ENCODE measurements at places on chromosomes 5 and 9. TPM values are rescaled to one million over a fixed set of nuclear protein-coding genes. Genes with fewer than 3 reads are reported as not detected.

Gene CCL27
- not detected for total RNA-seq

Gene KCNT1
- total RNA-seq, result not detected

Gene FRMD3
- 19.3 TPM for total RNA-seq

Gene ANKDD1B
- total RNA-seq, result 0.06 TPM

Gene TMEM215
- not detected for total RNA-seq

Gene PCDHA2
- not detected for total RNA-seq

Gene GPR150
- 1.6 TPM for total RNA-seq

Gene SLC6A3
- total RNA-seq, result not detected

Gene ERAP2
- total RNA-seq, result 26.9 TPM

Gene TIMD4
- total RNA-seq, result not detected

Gene EPB41L4A
- not detected for total RNA-seq

Gene FGD3
- not detected for total RNA-seq

Gene DNAJB5
- 20.8 TPM for total RNA-seq

Gene HACD4
- 0.34 TPM for total RNA-seq

Gene PCDHA1
- total RNA-seq, result 0.06 TPM

Gene ACTBL2
- not detected for total RNA-seq

Gene THG1L
- 16.1 TPM for total RNA-seq

Gene TAF11L5
- total RNA-seq, result not detected

Gene DMRT2
- total RNA-seq, result not detected

Gene OR13C2
- total RNA-seq, result not detected

Gene PTGS1
- 1.7 TPM for total RNA-seq

Gene FBN2
- total RNA-seq, result 27.4 TPM

Gene HTR4
- total RNA-seq, result 0.26 TPM

Gene MRNIP
- 15.3 TPM for total RNA-seq

Gene OR1J2
- not detected for total RNA-seq

Gene PCDHGA8
- total RNA-seq, result 0.26 TPM

Gene ARSI
- 11.0 TPM for total RNA-seq
